ENCODE measurements at places on chromosomes 16 and 17. TPM values are rescaled to one million over a fixed set of nuclear protein-coding genes. Genes with fewer than 3 reads are reported as not detected.

The GPRC5B gene
- 5.3 TPM for total RNA-seq

DNA sequence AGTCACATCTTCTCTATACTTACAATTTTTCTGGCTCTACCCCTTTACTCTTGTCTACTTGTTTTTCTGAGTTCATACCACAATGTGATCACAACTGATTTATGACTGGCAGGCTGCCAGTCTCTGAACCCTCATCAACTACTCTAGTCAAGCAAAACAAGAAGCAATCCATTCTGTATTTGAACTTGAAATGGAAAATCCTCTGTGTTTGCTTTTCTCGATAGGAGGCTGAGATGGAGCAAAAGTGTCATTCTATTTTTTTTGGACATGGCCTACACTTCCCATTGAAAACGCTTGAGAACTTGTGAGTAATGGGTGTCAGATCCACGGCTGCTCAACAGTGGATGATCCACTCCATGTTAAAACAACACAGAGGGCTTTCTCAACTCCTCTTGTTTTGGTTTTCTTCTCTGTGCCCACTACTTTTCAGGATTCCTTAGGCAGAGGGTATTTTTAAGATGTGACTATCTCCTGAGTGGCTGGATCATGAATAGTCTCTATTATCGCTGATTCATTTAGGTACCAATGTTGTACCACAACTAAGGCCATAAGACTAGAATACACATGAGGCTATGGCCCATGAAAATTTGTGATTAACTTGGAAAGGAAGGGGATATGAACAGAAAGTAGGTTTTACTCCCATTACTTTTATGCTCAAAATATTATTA is 11.7 kb downstream of the TMEM100 start:
- no peak for DNase-seq

The TCAP gene
- total RNA-seq: 0.07 TPM

- DNase-seq: no peak
These were observed 38.7 kb downstream of the NLRC5 start for GRCh38 chr16:57028086-57028485.

- no peak for DNase-seq
These were observed 3.6 kb downstream of the PIEZO1 start for GRCh38 chr16:88781140-88782077.

The CSH2 gene
- not detected for total RNA-seq

DNA sequence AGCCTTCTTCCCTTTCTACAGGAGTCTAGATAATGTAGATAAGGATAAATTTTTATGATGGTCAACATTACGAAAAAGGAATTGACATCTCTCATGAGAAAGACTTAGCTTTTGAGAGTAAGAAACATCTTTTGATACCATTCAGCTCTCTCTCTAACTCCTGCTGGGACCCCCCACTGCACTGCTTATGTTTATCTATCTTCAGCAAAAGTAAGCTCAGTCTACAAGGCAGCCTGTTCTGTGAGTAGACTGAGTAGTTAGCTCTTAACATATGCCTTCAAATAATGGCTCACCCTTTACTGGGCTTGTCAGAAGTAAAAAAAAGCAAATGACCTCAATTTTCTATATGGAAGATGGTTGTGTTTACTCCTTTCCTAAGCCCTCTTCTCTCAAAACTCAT is 372.2 kb upstream of the CDH11 start:
- no peak for DNase-seq

The SPATA22 gene
- not detected for total RNA-seq

The MT4 gene
- not detected for total RNA-seq

DNA sequence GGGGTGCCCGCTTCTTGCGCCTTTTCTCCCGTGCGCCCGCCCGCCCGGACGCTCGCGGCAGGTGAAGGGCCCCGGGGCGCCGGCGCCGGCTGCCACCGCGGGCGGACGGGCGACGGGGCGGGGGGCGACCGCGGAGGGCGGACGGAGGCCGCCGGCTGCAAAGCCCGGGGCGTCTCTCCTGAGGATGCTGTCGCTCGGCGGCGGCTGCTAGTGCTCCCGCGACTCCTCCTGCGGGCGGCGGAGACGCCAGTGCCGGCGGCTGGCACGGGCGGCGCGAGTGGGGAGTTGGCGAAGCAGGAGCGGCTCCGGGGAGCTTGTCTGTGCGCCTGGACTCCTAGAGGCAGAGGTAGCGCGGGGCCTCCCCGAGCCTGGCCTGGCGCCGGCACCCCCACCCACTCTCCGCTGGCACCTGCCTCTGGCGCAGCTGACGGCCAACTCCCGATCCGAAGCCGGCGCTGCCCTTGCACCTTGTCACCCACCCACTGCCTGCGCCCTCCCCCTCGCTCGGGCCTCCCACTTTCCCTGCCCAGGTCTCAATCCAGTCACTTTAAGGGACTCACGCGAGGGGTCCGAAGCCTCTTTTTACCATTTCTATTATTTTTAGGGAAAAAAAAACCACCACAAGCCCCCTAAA is at the start of gene FAM20A:
Gene FAM20A (minus strand): TSS at position 437 of the 634 bp plus-strand sequence. CDS start 701 bp downstream, outside the sequence.
- peak; percentile 28 for DNase-seq

GRCh38 chr17:51435171-51435552 is 174.8 kb downstream of the UTP18 start:
- no peak for DNase-seq

- no peak for DNase-seq
These were observed 7.7 kb downstream of the PSMD7 start for GRCh38 chr16:74304164-74304834.

GRCh38 chr17:71438631-71439146 is 682.1 kb upstream of the SOX9 start:
- DNase-seq: peak; percentile 73

GRCh38 chr16:66120656-66121055 is 245.8 kb upstream of the CDH5 start:
- no peak for DNase-seq

The SPATA32 gene
- not detected for total RNA-seq

DNA sequence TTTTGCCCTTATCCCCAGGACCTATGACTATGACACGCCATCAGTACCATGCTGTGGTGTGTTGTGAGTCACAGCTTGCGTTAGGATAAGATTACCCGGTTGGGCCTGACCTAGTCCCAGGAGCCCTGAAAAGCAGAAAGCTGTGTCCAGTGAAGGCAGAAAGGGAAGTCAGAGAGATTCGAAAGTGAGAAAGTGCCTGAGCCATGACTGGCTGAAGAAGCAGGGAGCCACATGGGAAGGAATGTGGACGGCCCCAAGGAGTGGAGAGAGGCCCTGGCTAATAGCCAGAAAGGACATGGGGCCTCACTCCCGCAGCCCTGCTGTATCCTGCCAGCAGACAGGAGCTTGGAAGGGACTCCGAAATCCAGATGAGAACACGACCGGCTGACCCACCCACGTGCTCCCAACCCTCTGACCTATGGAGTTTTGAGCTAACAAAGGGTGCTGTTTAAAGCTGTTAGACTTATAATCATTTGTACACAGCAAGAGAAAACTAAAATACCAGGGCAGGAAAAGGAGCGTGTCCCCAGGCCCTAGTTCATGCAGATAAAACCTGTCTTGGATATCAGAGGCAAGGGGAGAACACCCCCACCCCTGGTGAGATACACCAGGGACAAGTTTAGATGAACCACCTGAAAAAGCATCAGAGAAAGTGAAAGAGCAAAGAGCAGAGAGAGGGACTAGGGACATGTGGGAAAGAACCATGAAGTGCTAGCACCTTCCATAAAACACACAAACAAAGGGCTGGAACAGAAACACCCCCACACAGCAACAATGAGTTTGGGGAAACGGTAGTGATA is 115.3 kb downstream of the SLC39A11 start:
- DNase-seq: peak; percentile 81

The KCNH6 gene
- not detected for total RNA-seq

The GAS2L2 gene
- not detected for total RNA-seq

GRCh38 chr16:49494891-49495566 is 121.4 kb downstream of the C16orf78 start:
- DNase-seq: no peak

The GTF3C1 gene
- total RNA-seq: 88.2 TPM

The GNG13 gene
- total RNA-seq: not detected

DNA sequence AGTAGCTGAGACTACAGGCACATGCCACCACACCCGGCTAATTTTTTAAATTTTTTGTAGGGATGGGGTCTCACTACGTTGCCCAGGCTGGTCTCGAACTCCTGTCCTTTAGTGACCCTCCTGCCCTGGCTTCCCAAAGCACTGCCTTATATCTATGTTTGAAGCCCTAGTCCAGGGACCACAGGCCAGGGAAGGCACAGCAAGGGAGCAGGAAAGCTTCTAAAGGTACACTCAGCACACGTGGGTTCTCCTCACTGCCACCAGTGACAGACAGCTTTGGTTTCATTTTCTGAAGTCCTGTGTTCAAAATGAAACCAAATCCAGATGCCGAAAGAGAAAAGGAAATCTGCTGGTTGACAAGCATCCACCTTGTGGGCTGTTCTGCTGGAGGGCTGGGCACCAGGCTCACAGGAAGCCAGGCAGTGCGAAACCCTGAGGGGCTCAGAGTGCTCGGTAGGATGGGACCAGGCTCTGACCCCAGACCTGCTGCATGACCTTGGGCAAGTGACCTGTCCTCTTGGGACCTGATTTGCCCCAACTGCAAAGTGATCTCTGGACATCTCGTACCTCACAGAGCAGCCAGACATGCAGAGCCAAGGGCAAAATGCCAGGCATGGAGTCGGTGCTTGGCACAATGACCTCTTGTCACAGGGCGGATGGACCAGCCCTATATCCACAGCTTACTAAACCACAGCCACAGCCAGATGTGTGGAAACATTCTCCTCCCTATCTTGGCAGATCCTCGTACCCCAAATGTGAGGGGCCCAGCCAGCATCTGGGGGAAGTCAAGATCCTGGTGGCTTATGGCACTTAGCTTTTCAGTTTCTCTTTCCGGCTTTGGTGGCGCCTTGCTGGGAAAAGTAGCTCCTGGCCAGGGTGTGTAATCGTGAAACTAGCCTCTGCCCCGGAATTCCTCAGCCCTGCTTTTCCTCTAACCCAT is 2.8 kb upstream of the SOCS1 start:
- DNase-seq: peak; percentile 23

The XYLT1 gene
- total RNA-seq: 7.3 TPM

The PERCC1 gene
- not detected for total RNA-seq

- DNase-seq: no peak
These were observed 678 bp upstream of the HOXB6 start for GRCh38 chr17:48605409-48605919.

DNA sequence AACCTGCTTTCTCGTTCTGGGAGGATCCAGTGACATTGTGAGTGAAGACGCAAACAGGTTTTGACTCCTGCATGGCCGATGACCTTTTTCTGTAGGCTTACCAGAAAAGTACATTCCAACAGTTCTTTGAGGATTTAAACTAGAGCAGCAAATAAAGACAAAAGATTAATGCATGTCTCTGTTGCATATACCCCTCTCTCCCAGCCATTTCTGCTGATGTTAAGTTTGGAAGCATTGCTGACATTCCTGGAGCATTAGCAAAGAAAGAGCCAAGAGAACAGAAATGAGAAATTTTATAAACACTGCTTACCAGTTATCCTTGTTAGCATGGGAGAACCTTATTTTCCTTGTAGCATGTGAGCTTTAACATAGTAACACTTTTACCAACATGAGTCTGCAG is 49.3 kb downstream of the SIAH1 start:
- no peak for DNase-seq

DNA sequence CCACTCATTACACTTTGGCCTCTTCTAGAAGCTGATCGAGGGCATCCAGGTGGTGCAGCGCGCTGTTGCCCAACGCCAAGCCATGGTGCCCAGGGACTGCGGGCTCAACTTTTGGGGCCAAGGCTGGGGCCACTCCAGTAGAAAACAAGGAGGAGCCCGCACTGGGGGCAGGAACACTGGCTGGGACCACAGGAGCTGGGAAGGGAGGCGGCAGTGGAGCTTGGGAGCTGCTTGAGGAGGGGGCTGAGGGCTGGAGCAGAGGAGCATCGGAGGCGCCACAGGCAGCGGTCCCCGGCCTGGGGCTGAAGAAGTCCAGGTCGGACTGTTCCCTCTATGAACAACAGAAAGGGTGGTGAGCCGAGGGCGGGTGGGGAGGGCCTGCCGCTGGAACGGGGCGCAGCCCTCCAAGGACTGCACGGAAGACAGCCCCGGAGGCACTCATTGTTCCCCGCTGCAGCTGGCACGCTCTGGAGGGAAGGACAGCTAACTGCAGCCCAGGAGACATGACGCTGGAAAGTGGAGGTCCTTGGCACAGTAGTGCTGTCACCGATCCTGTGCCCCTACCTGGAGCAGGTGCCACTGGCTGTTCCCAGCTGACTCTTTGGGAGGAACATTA is 21.5 kb downstream of the GGA3 start:
- no peak for DNase-seq

DNA sequence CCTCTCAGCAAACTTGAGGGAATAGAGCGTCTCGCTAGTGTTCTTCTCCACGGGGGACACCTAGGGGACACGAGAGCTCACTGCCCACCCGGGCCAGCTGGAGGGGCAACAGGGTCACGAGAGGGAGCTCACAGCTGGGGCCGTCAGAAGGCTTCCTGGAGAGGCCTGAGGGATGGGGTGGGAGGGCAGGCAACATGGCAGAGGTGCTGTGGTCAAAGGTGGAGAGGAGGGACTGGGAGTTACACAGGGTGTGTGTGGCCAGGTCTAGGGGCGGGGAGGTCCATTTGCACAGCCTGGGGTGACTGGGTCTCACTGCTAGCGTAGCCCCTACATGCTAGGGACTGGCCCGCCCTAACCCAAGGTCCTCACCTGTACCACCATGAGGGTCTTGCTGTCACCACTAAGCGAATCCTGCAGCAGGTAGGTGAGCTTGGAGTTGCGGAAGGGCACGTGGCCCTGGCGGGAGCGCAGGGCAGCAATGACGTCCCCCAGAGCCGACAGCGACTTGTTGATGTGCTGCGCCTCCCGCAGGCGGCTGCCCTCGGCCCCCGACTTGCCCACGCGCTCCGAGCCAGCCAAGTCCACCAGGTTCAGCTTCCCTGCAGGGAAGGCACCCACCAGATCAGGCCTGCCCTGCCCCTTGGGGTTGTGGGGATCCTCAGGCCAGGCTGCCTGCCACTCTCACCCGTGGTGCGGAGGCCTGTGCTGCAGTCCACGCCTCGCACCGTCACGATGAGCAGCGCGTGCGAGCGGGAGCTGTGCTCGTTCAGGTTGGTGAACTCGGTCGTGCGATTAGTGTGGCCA is 25.0 kb downstream of the KATNB1 start:
- DNase-seq: no peak

GRCh38 chr17:18139498-18139897 is 30.9 kb downstream of the MYO15A start:
- no peak for DNase-seq

DNA sequence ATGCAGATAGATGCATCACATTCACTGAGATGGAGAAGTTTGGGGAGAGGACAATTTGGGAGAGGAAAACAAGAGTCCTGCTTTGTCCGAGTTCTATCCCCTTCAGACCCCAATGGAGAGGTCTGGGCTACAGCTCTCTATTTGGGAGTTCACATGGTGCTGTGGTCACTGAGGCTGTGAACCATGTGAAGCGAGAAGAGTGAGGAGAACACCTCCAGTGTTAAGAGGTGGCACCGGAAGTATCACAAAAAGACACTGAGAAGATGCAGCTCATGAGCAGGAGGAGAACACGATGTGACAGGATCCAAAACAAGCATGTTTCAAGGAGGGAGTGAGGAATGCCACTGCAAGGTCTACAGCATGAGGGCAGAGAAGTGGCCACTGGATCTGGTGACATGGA is 39.7 kb downstream of the PIK3R5 start:
- no peak for DNase-seq

GRCh38 chr16:53755026-53755910 is 51.3 kb downstream of the FTO start:
- DNase-seq: peak; percentile 87

All from MG63 (cell line).